Ascending aorta (tissue), 2 donors: ENCODE measurements at places on chromosomes 1 and 21.
A peak's percentile ranks its signal among the peaks of the same experiment; 100 is the strongest.

- DNase-seq: no peak
- no peaks in the 10 kb centered on the region for H3K4me1 ChIP-seq
- H3K4me3 ChIP-seq: no peak overlapping the region
- H3K27me3 ChIP-seq: no peaks in the 10 kb centered on the region
- no peak overlapping the region for H3K27ac ChIP-seq
- H3K36me3 ChIP-seq: no peaks in the 10 kb centered on the region
Observed at GRCh38 chr1:162937716-162938395, 76.9 kb upstream of the CCDC190 start.

- H3K27me3 ChIP-seq: no peaks in the 10 kb centered on the region
- H3K36me3 ChIP-seq: no peaks in the 10 kb centered on the region
- H3K4me3 ChIP-seq: no peak overlapping the region
- no peak for DNase-seq
- H3K27ac ChIP-seq: no peak overlapping the region
Observed at GRCh38 chr1:192914092-192914491, 105.3 kb downstream of the RGS2 start.

GRCh38 chr1:147723691-147724323 lies 36.6 kb downstream of the GJA5 start:
- H3K4me1 ChIP-seq: no peaks in the 10 kb centered on the region
- H3K4me3 ChIP-seq: no peak overlapping the region
- H3K27ac ChIP-seq: no peak overlapping the region
- no peak for DNase-seq
- no peaks in the 10 kb centered on the region for H3K36me3 ChIP-seq

- peaks cover 93% of the 10 kb centered on the region for H3K36me3 ChIP-seq
- peak; percentile 54 for DNase-seq
- H3K27ac ChIP-seq: no peak overlapping the region
- no peak overlapping the region for H3K4me3 ChIP-seq
Observed at GRCh38 chr21:32321480-32321879, 22.8 kb downstream of the MRAP start.

DNA sequence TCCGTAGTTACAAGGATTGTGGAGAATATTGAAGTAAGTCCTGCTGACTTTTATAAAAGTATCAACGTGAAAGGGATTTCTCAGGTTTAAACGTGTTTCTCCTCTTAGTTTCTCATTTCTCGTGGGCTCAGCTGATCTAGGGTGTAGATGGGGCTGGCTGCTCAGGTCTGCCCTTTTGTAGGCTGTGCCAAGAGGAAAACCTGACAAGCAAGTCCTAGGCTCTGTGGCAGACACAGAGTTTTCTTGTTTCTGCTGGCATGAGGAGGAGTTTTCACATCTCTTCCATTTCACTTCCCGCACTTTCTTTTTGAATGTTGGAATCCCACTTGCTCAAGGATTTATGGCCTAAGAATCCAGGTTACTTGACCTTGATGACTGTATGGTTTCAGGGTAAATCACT lies 14.8 kb downstream of the VPS13D start:
- no peak overlapping the region for H3K27ac ChIP-seq
- H3K4me1 ChIP-seq: no peaks in the 10 kb centered on the region
- H3K36me3 ChIP-seq: peaks cover 76% of the 10 kb centered on the region
- no peaks in the 10 kb centered on the region for H3K27me3 ChIP-seq
- no peak overlapping the region for H3K4me3 ChIP-seq
